CD4-positive, alpha-beta T cell treated with Interleukin-1 beta for 1 hour (primary cell): ENCODE measurements at places on chromosomes 7 and 10.
A peak's percentile ranks its signal among the peaks of the same experiment; 100 is the strongest.

- no peak for DNase-seq
Measured at GRCh38 chr10:86149257-86149656, 217.3 kb downstream of the GRID1 start.

DNA sequence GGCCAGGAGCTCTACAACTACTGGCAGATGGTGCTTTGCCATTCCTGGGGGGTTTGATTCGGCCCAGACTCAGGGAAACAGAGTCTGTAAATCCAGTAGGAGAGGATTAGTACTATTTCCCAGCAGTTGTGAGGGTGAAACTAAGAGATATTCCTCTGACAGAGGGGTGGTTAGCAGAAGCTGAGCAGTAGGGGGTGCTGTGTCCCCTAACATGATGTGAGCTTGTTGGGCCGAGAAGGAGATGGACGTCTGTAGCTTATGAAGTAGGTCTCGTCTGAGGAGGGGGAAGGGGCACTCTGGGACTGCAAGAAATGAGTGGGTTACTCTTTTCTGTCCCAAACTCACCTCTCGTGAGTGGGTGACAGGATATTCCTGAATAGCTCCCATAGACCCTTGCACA lies 179.2 kb upstream of the MBL2 start:
- DNase-seq: peak; percentile 22

- no peak for DNase-seq
Measured at GRCh38 chr7:45872116-45873034, 507 bp downstream of the CCDC201 start.

DNA sequence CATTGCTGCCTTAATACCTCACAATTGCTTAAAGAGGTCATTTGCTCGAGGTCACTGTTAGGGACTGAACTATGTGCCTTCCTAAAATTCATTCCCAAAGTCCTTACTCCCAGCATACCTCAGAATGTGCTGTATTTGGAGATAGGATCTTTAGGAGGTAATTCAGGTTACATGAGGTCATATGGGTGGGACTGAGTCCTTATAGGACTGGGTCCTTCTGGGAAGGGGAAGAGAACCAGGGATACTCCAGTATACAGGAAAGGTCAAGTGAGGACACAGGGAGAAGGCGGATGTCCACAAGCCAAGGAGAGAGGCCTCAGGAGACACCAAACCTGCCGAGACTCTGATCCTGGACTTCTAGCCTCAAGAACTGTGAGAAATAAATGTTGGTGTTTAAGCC lies 253.3 kb downstream of the PRPF18 start:
- DNase-seq: no peak

DNA sequence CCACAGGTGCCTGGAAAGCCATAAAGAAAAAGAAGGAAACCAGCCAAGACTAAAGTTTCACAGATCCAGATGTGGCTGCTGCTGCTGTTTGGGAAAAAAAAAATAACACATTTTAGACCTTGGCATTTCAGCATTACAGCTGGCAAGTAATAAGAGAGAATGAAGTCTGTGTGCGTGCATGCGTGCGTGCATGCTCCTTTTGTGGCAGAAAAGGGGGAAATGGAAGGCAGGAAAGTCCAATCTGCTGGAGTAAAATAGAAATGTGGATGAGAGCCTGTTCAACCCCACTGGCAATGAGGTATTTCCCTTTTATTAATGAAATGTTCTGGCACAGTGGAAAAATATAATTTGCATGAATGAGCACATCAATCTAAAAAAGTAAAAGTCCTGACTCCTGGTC lies 137.0 kb upstream of the SEMA3A start:
- no peak for DNase-seq

DNA sequence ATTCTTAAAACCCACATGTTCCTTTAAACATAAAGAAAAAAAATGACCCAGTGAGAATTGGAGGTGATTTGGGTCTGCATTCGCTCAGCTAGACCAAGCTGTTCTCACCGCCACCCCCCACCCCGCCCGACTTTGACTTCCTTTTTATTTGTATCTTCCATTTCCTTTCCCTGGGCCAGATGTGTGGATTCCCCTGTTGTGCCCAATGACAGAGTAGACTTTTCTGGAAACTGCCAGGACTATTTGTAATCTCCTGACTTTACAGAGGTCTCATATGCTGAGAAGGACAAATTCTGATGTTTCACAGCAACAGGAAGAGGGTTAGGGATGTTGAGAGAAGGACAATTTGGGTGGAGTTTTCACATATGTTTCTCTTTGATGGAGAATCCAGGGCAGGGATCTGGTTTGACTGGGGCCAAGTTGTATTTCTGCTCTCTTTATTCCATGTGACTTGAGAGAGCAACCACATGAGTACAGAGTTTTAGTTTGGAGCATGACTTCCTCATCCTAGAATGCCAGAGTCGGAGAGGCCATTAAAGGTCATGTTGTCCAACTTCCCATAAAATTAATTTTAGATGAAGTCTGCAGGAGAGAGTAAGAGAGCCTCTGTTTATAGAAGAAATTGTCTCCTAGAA lies 1023.2 kb downstream of the LRMDA start:
- no peak for DNase-seq

DNA sequence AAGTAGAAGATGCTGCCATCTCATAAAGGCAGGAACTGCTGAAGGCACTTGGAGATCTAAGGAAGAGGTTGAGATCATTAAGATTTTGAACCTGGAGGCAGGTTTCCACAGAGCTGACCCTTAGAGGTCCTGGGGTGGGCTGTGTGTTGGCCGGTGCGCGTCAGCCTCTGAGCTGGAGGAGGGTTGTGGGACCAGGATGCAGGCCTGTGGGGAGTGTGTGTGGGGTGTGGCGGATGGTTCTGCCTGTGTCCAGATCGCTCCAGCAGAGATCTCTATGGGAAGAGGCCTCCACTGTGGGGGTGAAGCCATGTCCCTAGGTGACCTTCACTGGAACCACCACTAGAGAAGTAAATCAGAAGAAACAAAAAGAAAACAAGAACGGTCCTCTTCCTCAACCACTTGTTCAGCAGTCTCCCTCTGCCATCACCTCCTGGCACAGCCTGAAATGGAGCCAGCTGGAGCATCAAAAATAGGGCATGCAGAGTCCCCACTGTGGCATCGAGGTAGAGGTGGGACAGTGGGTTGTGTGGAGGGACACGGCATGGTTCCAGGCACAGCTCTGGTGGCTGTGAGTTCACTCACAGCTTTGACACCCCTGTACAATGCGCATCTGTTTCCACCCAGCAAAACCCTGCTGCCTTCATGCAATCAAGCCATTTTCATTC lies 453.8 kb downstream of the TCERG1L start:
- no peak for DNase-seq

DNA sequence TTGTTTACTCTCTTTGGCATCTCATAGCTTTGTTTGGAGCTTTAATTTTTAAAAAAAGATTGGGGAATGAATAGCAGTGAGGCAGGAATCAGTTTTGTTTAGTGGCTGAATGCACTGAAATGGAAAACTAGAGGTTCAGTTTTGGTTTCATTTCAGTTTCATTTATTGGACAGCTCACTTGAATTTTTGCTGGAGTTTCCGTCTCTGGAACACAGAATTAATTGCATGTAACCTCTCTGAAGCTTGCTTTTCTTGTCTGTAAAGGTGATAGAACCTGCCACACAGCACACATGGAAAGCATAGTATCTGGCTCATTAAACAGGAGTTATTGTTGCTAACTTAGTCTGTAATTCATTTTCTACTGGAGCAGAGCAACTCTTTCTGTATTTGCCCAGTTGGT lies 7.1 kb downstream of the GRM8 start:
- no peak for DNase-seq

GRCh38 chr10:69516316-69516715 lies 56.9 kb downstream of the NEUROG3 start:
- peak; percentile 22 for DNase-seq

DNA sequence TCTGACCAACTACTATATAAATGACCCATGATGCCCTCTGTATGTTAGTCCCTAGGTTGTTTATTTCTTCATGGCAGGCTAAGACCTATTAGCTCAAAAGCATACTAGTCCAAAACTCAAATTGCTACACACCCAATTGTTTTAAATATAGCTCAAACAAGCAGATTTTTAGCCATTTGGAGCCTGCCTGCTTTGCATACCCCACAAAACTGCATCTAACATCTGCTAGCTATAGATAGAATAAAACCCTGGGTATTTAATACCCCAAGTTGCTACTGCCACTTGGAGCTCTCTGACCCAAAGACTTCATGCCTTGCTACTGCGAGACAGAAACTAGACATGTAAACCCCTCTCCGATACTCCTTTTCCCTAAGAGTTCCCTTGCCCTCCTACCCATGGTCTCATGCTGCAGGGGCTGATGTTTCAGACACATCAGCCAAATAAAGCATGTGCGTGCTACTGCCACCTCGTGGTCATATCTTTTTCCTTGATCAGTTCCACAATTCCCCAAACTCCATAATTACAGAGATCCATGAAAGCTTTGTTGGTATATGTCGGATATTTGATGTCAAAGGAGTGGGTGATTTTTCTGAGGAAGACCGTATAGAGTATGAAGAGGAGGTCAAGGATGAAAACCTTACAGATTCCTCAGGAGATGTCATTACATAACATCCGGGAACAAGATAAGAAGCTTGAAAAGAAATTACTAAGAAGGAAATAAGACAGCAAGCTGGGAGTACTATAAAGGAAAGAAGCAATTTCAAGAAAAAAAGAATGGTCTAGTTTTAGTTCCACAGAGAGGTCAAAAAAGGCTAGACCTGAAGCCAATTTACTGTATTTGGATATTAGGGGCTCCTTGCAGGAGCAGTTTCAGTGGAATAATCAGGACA lies 386.6 kb downstream of the SH2D4B start:
- DNase-seq: no peak

DNA sequence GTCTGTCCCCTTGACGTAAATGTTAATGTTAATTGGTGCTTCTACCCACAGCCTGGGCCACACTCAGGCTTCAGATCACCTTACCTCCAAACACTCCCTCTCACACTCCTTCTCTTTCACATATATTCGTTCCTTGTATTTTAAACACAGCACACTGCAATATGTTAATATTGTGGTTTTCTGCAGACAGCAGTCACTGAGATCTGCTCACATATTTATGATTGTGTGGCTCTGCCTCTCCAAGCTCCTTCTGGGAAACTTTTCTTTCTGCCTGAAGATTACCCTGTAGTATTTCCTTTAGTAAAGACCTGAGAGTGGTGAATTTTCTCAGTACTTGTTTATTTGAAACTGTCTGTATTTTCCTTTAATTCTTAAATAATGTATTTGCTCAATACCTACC lies 104.7 kb downstream of the VWC2 start:
- no peak for DNase-seq

GRCh38 chr10:103197174-103197573 lies 4.1 kb upstream of the NT5C2 start:
- DNase-seq: no peak

DNA sequence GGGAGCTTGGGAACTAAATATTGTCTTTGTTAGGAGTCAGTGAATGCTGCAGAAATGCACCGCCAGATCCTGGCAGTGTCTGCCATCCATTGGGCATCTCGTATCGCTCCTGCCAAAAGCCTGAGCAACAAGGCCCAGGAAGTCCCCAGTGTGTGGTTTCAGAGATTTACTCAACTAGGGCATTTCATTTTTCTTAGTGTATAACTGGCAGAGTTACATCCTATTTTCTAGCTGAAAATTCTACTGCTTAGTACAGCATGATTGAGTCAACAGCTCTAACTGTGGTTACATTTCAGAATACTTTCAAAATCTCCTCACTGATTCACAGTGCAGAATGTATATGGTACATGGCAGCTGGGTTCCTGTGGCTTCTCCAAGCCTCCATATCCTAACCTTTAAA lies 95.8 kb upstream of the CREB5 start:
- no peak for DNase-seq

GRCh38 chr10:106493226-106493625 lies 671.3 kb downstream of the SORCS1 start:
- no peak for DNase-seq

GRCh38 chr7:41628901-41629300 lies 74.0 kb downstream of the INHBA start:
- no peak for DNase-seq

GRCh38 chr10:51685768-51686167 lies 13.6 kb downstream of the CSTF2T start:
- DNase-seq: no peak

DNA sequence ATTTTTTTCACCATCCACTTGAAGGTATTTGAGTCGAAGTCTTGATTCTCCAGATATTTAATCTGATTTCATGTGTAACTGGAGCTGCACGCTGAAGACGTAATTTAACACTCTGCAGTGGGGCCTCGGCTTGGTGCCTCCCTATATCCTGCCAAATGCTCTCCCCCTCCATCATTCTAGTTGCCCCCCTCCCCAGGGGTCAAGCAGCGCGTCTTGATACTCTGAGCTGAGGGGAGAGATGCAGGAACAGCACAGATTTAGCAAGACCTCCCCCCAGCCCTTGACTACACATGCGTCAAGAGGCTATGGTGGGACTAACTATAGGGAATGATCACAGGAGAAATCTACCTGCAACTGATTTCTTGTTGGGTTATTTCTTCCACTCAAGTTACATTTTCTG lies 85.8 kb downstream of the PRPF18 start:
- no peak for DNase-seq

DNA sequence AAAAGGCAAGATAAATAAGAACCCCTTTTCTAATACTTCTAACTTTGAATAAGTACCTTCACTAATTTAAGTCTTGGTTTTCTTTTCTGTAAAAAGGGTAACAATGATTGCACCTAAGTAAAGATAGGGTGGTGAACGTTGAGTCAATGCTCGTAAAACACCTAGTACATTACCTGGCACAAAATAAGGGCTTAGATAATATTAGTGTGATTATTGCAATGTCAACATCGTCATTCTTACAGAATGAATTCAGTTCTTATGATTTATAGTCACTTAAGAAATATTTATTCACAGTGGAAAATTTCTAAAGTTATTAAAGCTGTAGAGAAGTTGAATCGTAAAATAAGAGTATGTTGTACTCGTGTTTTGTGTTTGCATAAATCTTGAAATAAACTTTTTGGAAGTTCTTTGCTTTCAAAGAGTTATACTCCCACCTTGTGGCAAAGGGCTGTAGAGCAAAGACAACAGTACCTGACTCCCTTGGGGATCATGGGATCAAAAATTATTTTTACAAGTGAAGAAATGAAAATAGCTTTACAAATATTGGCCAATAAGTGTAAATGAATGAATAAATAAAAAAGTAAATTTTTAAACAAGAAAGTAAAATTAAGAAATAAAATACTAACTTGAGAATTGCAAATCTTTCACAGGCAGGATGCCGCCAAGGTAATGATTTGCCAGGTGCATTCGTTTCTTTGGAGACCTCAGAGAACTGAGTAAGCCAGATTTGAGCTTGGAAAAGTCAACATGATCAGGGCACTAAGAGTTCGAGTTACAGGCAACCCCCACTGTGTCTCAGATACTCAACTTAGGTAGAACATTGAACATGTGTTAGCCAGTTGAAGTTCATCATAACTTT lies 285.8 kb upstream of the CACNA2D1 start:
- no peak for DNase-seq
